Urinary bladder (tissue), 4 donors: ENCODE measurements at places on chromosomes 5 and 9. TPM values are rescaled to one million over a fixed set of nuclear protein-coding genes. Genes with fewer than 3 reads are reported as not detected.

GRCh38 chr9:101421653-101422065 is 13.9 kb downstream of the ALDOB start:
- no peak for DNase-seq

GRCh38 chr5:92944903-92945604 is 636.0 kb downstream of the NR2F1-AS1 start:
- peak; percentile 42 for DNase-seq

Gene SH3PXD2B
- 24.3 TPM for total RNA-seq

DNA sequence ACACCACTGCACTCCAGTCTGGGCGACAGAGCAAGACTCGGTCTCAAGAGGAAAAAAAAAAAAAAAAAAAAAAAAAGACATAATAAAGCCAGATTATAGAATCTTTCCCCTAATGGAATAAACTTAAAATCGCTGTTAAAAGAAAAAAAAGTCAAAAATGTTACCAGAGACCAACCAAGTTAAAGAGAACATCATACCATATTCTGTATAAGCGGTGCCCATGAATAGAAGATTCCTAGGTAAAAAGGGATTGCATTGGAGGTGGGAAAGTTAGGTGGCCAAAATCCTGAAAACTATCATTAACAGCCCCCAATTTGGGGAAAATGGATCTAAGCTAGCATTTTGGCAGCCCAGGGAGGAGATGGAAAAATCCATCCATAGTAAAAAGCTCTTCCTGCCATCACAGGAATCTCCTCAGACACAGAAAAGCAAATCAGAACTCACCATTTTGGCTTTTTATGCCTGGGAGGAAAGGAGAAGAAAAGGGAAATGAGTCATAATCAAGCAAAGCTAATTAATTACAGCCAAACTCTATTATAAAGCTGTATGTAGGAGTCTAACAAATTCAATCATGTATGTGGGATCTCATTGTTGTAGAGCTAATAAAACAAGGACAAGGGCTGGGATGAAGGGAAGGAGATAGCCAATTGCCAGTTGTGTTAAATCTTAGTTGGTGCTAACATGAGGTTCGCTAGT is 363.8 kb downstream of the ARL15 start:
- no peak for DNase-seq
